Activated T-helper 2 cell treated with anti-CD3 and anti-CD28 coated beads, Interferon-gamma antibody, Interleukin-2, Interleukin-4, amounts not matched to agents 10 μg/mL and 5 μg/mL and 100 μg/mL, durations not matched to agents 14 hours and 24 hours and 36 hours (primary cell): ENCODE measurements at places on chromosomes 5 and 9. TPM values are rescaled to one million over a fixed set of nuclear protein-coding genes. Genes with fewer than 3 reads are reported as not detected.

DNA sequence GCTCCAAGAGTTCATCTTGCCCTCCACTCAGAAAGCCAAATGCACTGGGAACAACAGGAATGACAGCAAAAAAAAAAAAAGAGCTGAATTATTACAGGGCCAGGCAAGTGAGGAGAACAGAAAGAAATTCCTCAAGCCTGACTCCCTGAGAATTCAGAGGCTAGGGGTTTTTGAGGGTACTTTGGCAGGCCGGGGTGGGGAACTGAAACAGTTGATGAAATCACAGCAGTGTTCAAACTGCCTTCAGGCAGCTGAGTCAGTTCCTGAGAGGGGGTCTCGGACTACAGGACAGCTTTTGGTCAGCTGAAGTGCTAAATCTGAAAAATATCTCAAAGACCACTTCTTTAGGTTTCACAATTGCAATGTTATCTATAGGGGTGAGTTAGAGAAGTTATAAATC, 419.4 kb downstream of the SEMA5A start:
- H3K27me3 ChIP-seq, result no peaks in the 10 kb centered on the region
- no peaks in the 10 kb centered on the region for H3K36me3 ChIP-seq
- DNase-seq, result no peak
- H3K4me1 ChIP-seq, result no peaks in the 10 kb centered on the region

DNA sequence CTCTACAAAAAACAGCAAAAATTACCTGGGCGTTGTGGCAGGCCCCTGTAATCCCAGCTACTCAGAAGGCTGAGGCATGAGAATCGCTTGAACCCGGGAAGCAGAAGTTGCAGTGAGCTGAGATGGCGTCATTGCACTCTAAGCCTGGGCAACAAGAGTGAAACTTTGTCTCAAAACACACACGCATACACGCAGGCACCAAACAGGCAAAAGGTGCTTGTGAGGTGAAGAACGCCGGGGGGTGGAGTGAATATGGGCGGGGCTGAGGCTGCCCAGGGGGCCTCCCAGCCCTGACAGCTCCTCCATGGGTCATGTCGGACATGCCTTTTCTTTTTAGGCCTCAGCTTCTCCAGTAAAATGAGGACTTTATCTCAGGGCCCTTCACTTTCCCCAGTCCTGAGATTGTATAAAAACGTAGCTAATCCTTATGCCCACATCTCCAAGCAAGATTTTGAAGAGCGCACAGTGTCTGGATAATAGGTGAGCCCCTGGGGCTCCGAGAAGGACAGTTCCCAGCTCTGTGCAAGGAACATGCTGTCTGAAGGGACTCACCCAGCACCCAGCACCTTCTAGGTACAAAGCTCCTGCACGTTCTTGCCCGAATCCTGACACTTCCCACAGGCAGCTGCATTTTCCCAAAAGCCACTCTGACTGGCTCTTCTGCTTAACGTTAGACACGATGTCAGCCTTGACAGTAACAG, 168.3 kb downstream of the COL23A1 start:
- peaks cover 2% of the 10 kb centered on the region for H3K4me1 ChIP-seq
- DNase-seq, result no peak
- no peak overlapping the region for H3K27ac ChIP-seq
- H3K27me3 ChIP-seq, result peaks cover 6% of the 10 kb centered on the region
- H3K36me3 ChIP-seq, result no peaks in the 10 kb centered on the region

DNA sequence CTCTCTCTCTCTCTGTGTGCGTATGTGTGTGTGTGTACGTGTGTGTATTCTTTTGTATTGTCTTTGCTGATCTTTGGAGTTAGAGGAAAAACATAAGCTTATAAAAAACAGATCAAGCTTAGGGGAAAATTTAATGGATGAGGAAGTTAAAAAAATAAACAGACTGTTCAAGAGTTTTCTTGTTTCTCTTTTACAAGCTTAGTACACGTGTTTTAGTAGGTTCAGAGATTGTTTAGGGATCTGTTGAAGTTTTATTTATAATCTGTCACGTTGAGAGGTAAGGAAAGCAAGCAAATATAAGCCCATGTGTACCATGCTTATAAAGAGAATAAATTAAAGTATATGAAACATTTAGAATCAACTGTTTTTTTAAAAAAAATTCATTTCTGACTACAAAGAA, 1470.3 kb upstream of the NUDT12 start:
- H3K27ac ChIP-seq, result no peak overlapping the region
- no peak for DNase-seq
- H3K36me3 ChIP-seq, result no peaks in the 10 kb centered on the region

DNA sequence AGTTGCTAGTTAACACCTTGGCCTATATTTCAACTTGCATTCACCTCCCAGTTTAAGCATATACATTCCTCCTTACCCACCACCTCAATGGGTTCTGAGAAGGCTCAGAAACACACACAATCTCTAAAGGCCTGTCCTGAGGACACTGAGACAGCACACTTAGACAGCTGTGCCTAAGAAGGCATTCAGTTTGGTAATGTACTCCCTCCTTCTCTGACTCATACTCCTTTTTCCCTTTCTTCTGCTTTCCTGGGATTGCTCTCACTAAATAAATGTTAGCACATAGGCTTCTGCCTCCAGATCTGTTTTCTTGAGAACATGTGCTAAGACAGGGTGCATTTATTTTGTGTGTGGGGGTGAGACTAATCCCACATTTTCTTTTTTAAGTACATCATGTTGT, 456.8 kb upstream of the CDH6 start:
- H3K27ac ChIP-seq, result no peak overlapping the region
- no peak overlapping the region for H3K4me3 ChIP-seq
- H3K36me3 ChIP-seq, result no peaks in the 10 kb centered on the region
- DNase-seq, result no peak

- no peaks in the 10 kb centered on the region for H3K36me3 ChIP-seq
- peaks cover 4% of the 10 kb centered on the region for H3K27me3 ChIP-seq
- DNase-seq, result no peak
- H3K27ac ChIP-seq, result no peak overlapping the region
- no peaks in the 10 kb centered on the region for H3K4me1 ChIP-seq
- no peak overlapping the region for H3K4me3 ChIP-seq
Measured at GRCh38 chr9:90393365-90394152, 249.1 kb downstream of the DIRAS2 start.

- DNase-seq, result no peak
- H3K4me1 ChIP-seq, result no peaks in the 10 kb centered on the region
- H3K4me3 ChIP-seq, result no peak overlapping the region
- no peaks in the 10 kb centered on the region for H3K27me3 ChIP-seq
- H3K36me3 ChIP-seq, result no peaks in the 10 kb centered on the region
Measured at GRCh38 chr5:17340819-17341218, 123.4 kb downstream of the BASP1 start.

DNA sequence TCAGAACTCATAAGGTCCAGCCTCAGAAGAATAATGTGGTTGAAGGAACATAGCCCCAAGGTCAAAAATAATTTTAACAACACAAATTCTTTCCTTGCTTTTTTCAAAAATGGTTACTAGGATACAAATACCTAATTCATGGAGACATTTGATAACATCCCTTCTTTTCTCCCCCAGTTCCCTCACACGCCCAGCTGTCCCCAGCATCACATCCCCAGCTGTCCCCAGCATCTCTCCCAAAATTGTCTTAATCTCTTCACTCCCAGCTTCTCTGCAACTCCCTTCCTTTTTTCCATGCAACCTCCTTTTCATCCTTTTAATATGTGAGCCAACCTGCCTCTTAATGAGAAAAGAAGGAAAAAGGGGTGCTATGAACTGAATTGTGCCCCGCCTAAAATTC, 77.8 kb downstream of the FSTL4 start:
- no peak overlapping the region for H3K4me3 ChIP-seq
- H3K27me3 ChIP-seq, result peaks cover 21% of the 10 kb centered on the region
- H3K27ac ChIP-seq, result no peak overlapping the region
- DNase-seq, result no peak

DNA sequence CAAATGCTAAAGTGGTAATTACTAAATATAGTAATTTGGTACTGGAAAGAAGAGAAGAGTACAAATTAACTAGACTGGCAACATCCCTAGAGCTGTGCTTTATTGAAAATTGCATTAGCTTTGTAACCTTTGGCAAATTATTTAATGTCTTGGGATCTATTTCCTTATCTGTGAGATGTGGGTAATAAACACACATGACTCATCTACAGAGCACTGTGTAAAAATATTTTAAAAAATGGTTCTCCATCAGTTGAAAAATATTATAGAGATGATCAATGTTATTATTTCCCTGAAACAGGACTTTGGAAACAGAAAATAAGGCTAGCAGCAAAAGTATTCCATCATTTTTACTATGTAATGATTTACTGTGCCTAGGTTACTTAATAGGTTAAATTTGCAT, 1698.8 kb upstream of the CDH9 start:
- no peaks in the 10 kb centered on the region for H3K4me1 ChIP-seq
- H3K27ac ChIP-seq, result no peak overlapping the region
- no peak for DNase-seq
- no peak overlapping the region for H3K4me3 ChIP-seq
- H3K27me3 ChIP-seq, result no peaks in the 10 kb centered on the region
- H3K36me3 ChIP-seq, result no peaks in the 10 kb centered on the region

DNA sequence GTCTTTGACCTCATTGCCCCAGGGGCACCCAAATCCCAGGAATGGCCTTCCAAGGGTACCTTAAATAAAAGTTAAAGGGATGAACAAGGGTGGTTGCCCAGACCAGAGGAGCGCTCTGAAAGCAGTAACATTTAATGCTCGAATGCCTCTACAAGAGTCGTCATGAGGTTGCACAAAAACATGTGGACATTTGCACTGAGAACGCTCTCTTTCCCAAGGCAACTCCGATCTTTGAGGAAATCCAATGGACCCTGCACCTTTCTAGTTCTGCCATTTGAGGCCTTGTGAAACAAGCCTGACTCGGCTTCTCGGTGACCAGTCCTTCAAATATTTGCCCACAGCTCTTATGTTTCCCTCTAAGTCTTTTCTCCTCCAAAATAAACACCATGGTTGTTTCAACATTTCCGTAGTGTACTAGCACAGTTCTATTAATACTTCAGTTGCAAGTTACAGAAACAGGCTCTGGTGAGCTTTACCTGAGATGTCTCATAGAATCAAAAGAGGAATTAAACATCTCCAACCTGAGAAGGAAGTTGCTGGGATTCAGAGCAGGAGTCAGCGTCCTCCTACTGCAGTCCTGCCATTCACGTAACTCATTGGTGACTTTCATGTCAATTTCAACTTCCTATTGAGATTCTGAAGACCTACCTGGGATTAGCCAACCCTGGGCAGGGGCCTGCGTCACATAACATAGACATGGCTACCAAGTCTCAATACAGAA, 168.8 kb upstream of the RAI14 start:
- H3K4me1 ChIP-seq, result peaks cover 6% of the 10 kb centered on the region
- no peak overlapping the region for H3K4me3 ChIP-seq
- no peaks in the 10 kb centered on the region for H3K36me3 ChIP-seq
- H3K27me3 ChIP-seq, result peaks cover 9% of the 10 kb centered on the region
- DNase-seq, result no peak

GRCh38 chr5:58259685-58260152, 200.2 kb downstream of the PLK2 start:
- H3K4me1 ChIP-seq, result no peaks in the 10 kb centered on the region
- H3K36me3 ChIP-seq, result no peaks in the 10 kb centered on the region
- H3K4me3 ChIP-seq, result no peak overlapping the region
- H3K27ac ChIP-seq, result no peak overlapping the region
- DNase-seq, result no peak

TRAF1 gene
- total RNA-seq, result 164 TPM in 2 replicates

SPATA31C1 gene
- total RNA-seq, result not detected in 2 replicates

SLC25A2 gene
- 0.16 TPM in 1 of 2 replicates, not detected in the other for total RNA-seq

PRUNE2 gene
- 0.27 and 0.53 TPM in 2 replicates for total RNA-seq

TMEM174 gene
- total RNA-seq, result not detected in 2 replicates

PCDHGB5 gene
- total RNA-seq, result 0.62 and 0.92 TPM in 2 replicates

MARVELD2 gene
- 0.14 and 0.16 TPM in 2 replicates for total RNA-seq
